ENCODE measurements at places on chromosomes 7 and 10.

DNA sequence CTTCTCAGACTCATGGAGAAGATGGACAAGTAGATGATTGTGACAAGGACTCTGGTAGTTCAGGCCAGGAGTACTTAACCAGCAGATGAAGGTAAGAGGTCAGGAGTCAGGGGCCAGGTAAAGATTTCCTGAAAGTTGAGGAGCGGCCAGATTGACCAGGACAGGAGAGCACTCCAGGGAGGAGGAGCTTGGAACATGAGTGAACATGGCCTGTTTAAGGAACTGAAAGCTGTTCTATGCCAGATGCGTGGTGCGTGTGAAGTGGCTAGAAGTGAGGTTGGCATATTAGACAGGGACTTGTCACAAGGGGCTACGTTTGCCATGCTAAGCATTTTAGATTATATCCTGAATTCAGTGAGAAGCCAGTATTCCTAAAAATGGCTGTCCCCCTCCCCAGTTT is 157.2 kb downstream of the WNT2 start:
- no peak overlapping the region for H3K27ac ChIP-seq
- no peaks in the 10 kb centered on the region for H3K4me1 ChIP-seq
- no peaks in the 10 kb centered on the region for H3K27me3 ChIP-seq
- H3K36me3 ChIP-seq = no peaks in the 10 kb centered on the region
- no peak overlapping the region for H3K4me3 ChIP-seq
- DNase-seq = no peak

DNA sequence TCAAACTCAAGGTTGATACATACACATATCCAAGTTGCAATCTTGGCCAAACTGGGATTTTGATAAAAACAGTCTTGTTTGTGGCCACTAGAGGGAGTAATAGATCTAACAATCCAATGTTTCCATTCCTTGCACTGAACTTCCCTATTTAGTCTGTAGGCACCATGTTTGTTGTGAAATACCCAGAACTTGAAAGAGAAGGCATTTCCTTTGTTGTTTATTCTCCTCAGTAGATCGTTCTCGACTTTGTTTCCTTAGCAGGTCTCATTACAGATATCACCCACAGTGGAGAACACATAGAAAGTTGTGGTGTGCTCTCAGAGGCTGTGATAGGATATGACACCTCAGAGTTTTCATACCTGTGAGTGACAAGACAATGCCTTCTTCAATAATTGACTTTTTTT is 70.3 kb upstream of the MXI1 start:
- peaks cover 5% of the 10 kb centered on the region for H3K4me1 ChIP-seq
- H3K27me3 ChIP-seq = no peaks in the 10 kb centered on the region
- H3K4me3 ChIP-seq = no peak overlapping the region
- no peak for DNase-seq

DNA sequence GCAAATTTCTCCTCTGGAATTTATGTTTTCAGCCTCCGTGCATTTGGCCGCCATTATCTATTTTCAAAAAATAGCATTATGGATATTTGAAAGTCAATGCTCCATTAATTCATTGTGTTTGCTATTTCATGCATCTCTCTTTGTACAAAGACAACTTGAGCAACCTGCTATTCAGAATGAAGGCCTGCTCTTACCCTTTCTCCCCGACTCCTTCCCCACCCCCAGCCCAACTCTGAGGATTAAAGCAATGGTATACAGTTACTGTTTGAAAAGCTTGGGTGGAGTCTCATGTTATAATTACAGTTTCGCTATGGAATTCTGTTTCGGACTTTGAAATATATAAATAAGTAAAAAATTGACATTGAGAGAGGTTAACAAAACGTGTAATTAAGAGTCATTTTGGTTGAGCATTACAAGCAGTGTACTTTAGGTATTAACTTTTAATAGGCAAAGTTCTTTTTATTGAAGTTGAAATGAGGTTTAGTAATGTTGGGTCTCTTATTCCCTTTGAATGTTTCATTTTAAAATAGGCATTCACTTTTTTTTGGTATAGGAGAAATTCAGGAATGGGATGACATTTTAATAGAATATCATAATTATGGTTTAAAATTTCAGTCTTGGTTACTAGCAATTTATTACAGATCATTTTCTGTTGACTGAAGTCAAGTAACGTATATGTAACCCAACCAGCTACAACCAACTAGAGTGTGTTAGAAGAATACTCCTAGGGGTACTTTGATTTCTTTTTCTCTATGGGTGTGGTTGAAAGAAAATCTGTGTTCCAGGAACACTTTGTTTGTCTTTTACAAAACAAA is 93.1 kb downstream of the ARID5B start:
- no peak overlapping the region for H3K4me3 ChIP-seq
- peaks cover 9% of the 10 kb centered on the region for H3K4me1 ChIP-seq
- DNase-seq = no peak
- H3K27ac ChIP-seq = no peak overlapping the region
- H3K36me3 ChIP-seq = peaks cover 11% of the 10 kb centered on the region

DNA sequence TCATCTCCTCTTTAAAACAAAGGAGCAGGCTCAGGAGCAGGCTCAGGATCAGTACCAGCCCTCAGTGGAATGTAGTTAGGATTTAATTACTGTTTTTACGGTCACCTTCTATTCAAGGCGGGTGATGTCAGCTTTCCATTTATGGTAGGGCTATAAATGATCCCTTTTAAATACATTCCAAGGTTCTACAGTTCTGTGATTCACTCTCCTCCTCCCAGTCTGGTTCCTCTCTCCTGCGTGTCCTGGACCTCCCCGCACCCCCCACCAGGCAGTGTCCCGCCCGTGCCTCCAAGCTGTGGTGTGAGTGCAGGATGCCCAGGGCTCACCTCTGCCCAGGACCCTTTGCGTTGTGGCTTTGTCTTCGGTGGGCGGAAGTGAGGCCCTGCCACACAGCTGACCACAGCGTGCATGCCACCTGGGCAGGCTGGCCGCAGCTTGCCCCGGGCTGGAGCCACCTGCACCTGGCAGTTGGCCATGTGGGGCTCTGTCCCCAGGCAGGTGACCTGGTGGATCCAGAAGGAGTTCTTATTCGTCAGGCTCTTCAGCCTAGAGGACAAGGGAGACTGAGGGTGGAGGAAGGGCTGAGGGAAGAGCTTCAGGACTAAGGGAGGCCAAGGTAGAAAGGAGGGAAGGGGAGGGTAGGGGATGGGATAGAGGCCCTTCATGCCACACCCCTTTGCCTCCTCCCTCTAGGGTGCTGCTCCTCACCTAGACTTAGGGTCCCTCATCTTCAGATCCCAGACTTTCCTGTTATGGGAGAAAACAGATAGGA is 9.1 kb downstream of the LOXL4 start:
- no peak for DNase-seq
- peaks cover 5% of the 10 kb centered on the region for H3K4me1 ChIP-seq
- H3K4me3 ChIP-seq = no peak overlapping the region
- H3K27ac ChIP-seq = peak overlapping the region; percentile 81
- H3K27me3 ChIP-seq = no peaks in the 10 kb centered on the region
- H3K36me3 ChIP-seq = no peaks in the 10 kb centered on the region

- H3K27me3 ChIP-seq = no peaks in the 10 kb centered on the region
- no peak overlapping the region for H3K4me3 ChIP-seq
- H3K36me3 ChIP-seq = no peaks in the 10 kb centered on the region
- no peak for DNase-seq
- no peak overlapping the region for H3K27ac ChIP-seq
These were observed 5.5 kb downstream of the PRPF18 start for GRCh38 chr10:13592306-13592705.

GRCh38 chr10:77357611-77358310 is 279.8 kb downstream of the KCNMA1 start:
- no peaks in the 10 kb centered on the region for H3K4me1 ChIP-seq
- peaks cover 5% of the 10 kb centered on the region for H3K27me3 ChIP-seq
- H3K27ac ChIP-seq = no peak overlapping the region
- DNase-seq = no peak
- no peaks in the 10 kb centered on the region for H3K36me3 ChIP-seq
- no peak overlapping the region for H3K4me3 ChIP-seq

- no peak for DNase-seq
- no peaks in the 10 kb centered on the region for H3K36me3 ChIP-seq
- no peak overlapping the region for H3K4me3 ChIP-seq
- H3K4me1 ChIP-seq = peaks cover 2% of the 10 kb centered on the region
These were observed 6.2 kb upstream of the DMBT1 start for GRCh38 chr10:122554131-122555036.

- no peak overlapping the region for H3K27ac ChIP-seq
- peaks cover 6% of the 10 kb centered on the region for H3K27me3 ChIP-seq
- H3K4me3 ChIP-seq = no peak overlapping the region
- H3K4me1 ChIP-seq = peaks cover 4% of the 10 kb centered on the region
- DNase-seq = no peak
These were observed 660.6 kb downstream of the KCNMA1 start for GRCh38 chr10:76977046-76977445.

- peaks cover 34% of the 10 kb centered on the region for H3K36me3 ChIP-seq
- no peak overlapping the region for H3K27ac ChIP-seq
- peaks cover 12% of the 10 kb centered on the region for H3K4me1 ChIP-seq
- DNase-seq = no peak
These were observed 40.5 kb downstream of the CAPZA2 start for GRCh38 chr7:116902867-116903266.

DNA sequence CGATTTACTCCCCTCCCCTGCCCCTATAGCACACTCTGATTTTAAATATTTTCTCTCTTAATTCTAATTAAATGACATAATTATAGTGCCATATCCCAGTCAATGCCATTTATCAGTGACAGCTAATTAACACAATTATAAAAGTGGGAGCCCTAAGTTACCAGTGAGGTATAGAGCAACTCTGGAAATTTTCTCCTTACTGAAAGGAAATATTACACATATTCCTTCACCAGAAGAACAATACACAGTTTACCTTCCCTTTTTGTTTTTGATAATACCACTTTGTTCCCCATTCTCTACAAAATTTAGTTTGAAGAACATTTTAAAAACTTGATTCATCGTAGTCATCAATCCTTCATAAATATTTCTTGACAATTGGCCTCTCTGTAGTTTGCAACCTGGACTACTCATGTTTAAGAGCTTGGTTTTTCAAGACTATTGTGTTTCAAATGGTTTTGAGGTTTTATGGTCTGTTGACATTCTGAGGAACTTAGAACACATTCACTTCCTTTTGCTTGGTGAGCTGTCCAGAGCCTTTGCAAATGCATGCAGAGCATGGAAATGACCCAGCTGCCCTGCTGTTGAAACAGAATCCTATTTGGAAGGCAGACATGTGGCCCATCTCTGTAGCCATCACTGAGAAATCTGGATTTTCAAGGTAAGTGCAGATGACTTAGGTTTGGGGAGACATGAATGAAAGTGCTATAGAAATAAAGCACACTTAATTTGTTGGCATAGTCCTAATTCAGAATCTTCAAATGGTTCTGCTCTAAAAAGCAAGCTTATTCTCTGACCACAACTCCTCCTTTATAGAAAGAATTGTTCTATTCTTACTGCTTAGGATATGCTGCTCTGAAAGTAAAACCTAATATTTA is at the start of gene GPR141:
TSS of gene GPR141 (plus strand) at position 521 of the 875 bp plus-strand sequence. CDS start 56,628 bp downstream, outside the sequence.
- peaks cover 5% of the 10 kb centered on the region for H3K4me1 ChIP-seq
- no peak within 1 kb of the TSS for H3K27ac ChIP-seq
- H3K36me3 ChIP-seq = no peaks in the 10 kb centered on the region
- H3K27me3 ChIP-seq = no peaks in the 10 kb centered on the region
- DNase-seq = no peak

GRCh38 chr7:128734890-128735289 is 4.3 kb upstream of the CALU start:
- peaks cover 18% of the 10 kb centered on the region for H3K27me3 ChIP-seq
- H3K27ac ChIP-seq = peak overlapping the region; percentile 5
- no peak overlapping the region for H3K4me3 ChIP-seq
- H3K36me3 ChIP-seq = no peaks in the 10 kb centered on the region
- DNase-seq = no peak

DNA sequence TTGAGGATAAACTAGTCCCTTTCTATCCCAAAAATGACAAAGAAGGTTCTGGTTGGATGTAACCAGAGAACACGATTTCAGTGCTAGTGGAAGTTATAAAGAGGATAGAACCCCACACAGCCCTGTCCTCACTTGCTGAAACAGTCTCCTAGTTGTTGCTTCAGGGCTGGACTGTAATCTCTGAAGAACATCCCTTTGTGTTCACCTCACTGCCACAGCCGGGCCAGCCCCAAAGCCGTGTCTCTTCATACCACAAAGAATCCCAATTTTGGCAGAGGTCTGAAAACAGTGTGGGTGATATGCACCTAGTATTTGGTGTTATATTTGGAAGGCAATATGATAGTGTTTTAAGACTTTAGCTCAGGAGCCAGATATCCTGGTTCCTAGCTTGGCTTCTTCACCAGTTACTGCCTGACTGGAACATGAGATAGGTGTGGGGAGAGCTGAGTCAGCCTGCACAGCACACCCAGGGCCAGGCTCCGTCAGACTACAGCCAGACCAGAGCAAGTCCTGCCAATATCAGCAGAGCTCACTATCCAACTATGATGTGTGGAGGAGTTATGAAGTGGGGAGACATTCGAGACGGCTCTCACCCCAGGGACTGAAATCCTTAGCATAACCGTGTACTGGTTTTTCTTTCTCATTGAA is 21.2 kb downstream of the CYP3A4 start:
- H3K27ac ChIP-seq = no peak overlapping the region
- H3K4me1 ChIP-seq = no peaks in the 10 kb centered on the region
- no peaks in the 10 kb centered on the region for H3K36me3 ChIP-seq
- DNase-seq = no peak
- no peak overlapping the region for H3K4me3 ChIP-seq
- no peaks in the 10 kb centered on the region for H3K27me3 ChIP-seq

GRCh38 chr7:125663961-125664360 is 734.3 kb upstream of the POT1 start:
- H3K4me1 ChIP-seq = peaks cover 10% of the 10 kb centered on the region
- DNase-seq = no peak
- no peak overlapping the region for H3K4me3 ChIP-seq
- no peaks in the 10 kb centered on the region for H3K27me3 ChIP-seq

DNA sequence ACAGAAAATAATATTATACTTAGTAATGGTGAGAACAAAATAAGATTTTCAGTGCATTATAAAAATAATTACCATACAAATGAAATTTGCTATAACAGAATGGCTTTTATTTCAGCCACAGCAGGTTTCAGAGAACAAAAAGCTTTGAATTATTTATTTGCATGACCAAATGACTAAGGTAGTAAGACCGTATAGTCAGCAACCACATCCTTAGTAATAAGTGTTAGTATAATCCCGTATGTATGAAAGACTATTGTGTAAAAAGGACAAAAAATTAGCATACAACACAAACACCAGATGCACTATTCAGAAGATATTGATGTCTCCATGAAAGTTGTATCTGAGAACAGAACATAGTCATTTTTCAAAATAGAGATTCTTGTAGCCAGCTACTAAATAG is 12.2 kb downstream of the PDZD8 start:
- no peak overlapping the region for H3K4me3 ChIP-seq
- no peak for DNase-seq
- peaks cover 2% of the 10 kb centered on the region for H3K36me3 ChIP-seq
- no peaks in the 10 kb centered on the region for H3K27me3 ChIP-seq

- no peak for DNase-seq
- H3K4me1 ChIP-seq = peaks cover 10% of the 10 kb centered on the region
- no peak overlapping the region for H3K4me3 ChIP-seq
- H3K36me3 ChIP-seq = no peaks in the 10 kb centered on the region
- H3K27ac ChIP-seq = no peak overlapping the region
- no peaks in the 10 kb centered on the region for H3K27me3 ChIP-seq
These were observed 85.6 kb upstream of the FGFR2 start for GRCh38 chr10:121683816-121684215.

Measured in progenitor cell of endocrine pancreas (in vitro differentiated cells).